ENCODE measurements at places on chromosomes 1 and 21. TPM values are rescaled to one million over a fixed set of nuclear protein-coding genes. Genes with fewer than 3 reads are reported as not detected.

KCNA3 gene
- total RNA-seq = 0.09 TPM

GRCh38 chr1:84919461-84919970 is 26.5 kb upstream of the LPAR3 start:
- no peak for DNase-seq
- no peak overlapping the region for H3K27ac ChIP-seq
- H3K4me1 ChIP-seq = no peaks in the 10 kb centered on the region

GNG4 gene
- 3.8 TPM for total RNA-seq

AMY1C gene
- total RNA-seq = not detected

RHOU gene
- total RNA-seq = 3.5 TPM

DNA sequence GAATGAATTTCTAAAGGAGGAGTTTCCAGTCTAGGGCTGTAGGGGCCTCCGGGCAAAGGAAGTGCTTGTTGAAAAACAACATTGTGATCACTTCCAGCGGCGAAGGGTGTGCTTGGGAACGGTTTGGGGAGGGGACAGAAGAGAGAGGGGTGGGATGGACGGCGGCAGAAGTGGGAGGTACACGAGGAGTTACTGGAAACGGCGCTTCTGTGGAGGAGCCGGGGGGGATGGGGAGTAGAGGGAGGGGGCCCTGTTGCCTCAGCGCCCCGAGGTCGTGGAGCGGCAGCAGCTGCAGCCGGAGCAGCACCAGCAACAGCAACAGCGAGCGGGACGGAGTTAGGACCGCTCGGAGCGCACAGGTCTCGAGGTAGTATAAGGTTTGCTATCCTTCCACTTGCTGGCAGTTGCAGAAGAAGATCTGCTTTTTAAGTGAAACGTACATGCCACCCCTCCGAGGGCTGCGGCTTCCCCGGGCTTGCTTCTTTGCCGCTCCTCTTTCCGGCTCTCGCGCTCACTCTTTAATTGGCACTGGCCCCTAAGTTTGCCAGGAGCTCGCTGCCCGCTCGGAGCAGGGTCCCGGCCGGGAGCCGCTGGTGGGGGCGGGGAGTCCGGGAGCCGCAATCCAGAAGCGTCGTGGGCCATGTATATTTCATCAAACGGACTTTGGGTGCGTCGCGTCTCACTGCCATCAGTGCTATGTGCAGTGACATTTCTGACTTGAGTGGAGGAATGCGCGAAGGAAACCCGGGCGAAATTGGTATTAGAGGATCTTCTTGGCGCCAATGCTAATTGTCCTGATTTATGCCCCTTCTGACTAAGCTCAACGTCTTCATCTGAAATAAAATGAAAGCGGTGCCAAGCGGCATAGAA is 771 bp upstream of the NTNG1 start:
- peak; percentile 64 for DNase-seq
- peaks cover 17% of the 10 kb centered on the region for H3K4me1 ChIP-seq
- peak overlapping the region; percentile 68 for H3K27ac ChIP-seq
- peak overlapping the region; percentile 89 for H3K4me3 ChIP-seq
- H3K36me3 ChIP-seq = no peaks in the 10 kb centered on the region
- H3K27me3 ChIP-seq = no peaks in the 10 kb centered on the region
